ENCODE measurements at places on chromosomes 2 and 18. TPM values are rescaled to one million over a fixed set of nuclear protein-coding genes. Genes with fewer than 3 reads are reported as not detected.
A peak's percentile ranks its signal among the peaks of the same experiment; 100 is the strongest.

Gene ERFE
- total RNA-seq, result 0.54 TPM

Gene SERPINB5
- 0.92 TPM for total RNA-seq

Gene CMPK2
- 10.6 TPM for total RNA-seq

DNA sequence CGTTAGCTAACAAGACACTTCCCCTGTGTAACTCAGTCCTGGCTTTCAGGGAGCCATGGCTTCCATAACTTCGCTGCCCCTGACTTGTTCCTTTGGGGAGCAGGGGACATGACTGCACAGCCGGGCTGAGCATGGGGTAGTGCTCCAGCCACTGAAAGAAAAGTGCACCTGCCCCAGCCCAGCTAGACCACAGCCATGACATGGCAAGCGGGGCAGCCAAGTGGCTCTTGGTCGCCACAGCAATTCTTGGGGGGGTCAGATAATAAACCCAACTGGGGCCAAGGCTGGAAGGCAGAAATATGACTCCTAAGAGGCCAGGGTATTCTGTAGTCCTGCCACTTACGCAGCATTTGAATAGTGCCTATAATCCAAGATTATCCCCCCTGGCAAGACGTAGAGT is 289.1 kb downstream of the GBX2 start:
- H3K4me3 ChIP-seq, result no peak overlapping the region
- H3K27me3 ChIP-seq, result no peaks in the 10 kb centered on the region
- no peaks in the 10 kb centered on the region for H3K36me3 ChIP-seq
- H3K27ac ChIP-seq, result no peak overlapping the region
- H3K4me1 ChIP-seq, result no peaks in the 10 kb centered on the region

Gene CLEC4F
- total RNA-seq, result 0.58 TPM

Gene PREB
- total RNA-seq, result 30.2 TPM

GRCh38 chr2:130261099-130261498 is 62.9 kb upstream of the TUBA3E start:
- H3K4me3 ChIP-seq, result no peak overlapping the region
- H3K27me3 ChIP-seq, result peaks cover 3% of the 10 kb centered on the region
- H3K27ac ChIP-seq, result no peak overlapping the region
- peak; percentile 82 for DNase-seq

GRCh38 chr2:190513877-190514276 is 20.6 kb downstream of the NEMP2 start:
- no peak overlapping the region for H3K27ac ChIP-seq
- H3K4me1 ChIP-seq, result no peaks in the 10 kb centered on the region
- no peaks in the 10 kb centered on the region for H3K27me3 ChIP-seq
- DNase-seq, result no peak
- no peak overlapping the region for H3K4me3 ChIP-seq

Gene TTLL4
- total RNA-seq, result 25.1 TPM

Gene FBLN7
- total RNA-seq, result 2.7 TPM

DNA sequence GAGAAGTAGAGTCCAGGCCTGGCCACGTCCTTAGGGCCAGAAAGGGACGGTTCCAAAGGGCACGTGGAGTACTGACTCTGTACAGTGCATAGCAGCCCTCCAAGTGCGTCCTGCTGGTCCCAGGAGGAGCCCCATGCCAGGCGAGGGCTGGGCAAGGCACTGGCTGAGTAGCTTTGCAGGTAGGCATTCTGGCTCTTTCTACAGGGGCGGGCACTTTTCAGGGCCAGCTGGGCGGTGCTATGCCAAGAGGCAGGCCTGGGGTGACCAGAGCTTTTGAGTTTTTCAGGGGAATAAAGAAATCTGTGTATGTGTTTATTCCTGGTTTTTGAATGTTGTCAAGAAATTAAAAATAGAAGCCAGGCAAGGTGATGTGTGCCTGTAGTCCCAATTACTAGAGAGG is 15.4 kb upstream of the GLI2 start:
- H3K36me3 ChIP-seq, result no peaks in the 10 kb centered on the region
- no peak overlapping the region for H3K4me3 ChIP-seq
- peaks cover 26% of the 10 kb centered on the region for H3K4me1 ChIP-seq
- no peaks in the 10 kb centered on the region for H3K27me3 ChIP-seq
- peak; percentile 7 for DNase-seq

DNA sequence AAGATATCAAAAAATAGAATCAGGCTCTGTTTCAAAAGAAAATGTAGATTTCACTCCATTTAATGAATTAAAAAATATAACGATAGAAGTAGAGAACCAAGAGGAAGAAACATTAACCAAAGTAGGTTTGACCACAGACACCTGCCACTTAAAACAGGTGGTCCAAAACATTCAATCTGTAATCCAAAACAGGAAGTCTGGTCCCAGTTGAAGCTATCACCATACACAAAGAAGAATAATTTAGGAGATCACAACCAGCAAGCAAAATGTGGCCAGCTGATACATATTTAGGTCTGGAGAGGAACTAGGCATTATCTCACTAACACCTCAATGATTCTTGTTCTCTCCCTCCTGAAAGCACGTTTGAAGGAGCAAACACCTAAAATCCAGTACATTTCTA is 73.1 kb downstream of the FTCDNL1 start:
- H3K27me3 ChIP-seq, result no peaks in the 10 kb centered on the region
- no peak overlapping the region for H3K4me3 ChIP-seq
- no peaks in the 10 kb centered on the region for H3K4me1 ChIP-seq
- no peak overlapping the region for H3K27ac ChIP-seq

GRCh38 chr2:234147335-234147861 is 96.9 kb downstream of the SPP2 start:
- H3K27ac ChIP-seq, result no peak overlapping the region
- no peak for DNase-seq
- H3K27me3 ChIP-seq, result no peaks in the 10 kb centered on the region
- no peaks in the 10 kb centered on the region for H3K36me3 ChIP-seq

DNA sequence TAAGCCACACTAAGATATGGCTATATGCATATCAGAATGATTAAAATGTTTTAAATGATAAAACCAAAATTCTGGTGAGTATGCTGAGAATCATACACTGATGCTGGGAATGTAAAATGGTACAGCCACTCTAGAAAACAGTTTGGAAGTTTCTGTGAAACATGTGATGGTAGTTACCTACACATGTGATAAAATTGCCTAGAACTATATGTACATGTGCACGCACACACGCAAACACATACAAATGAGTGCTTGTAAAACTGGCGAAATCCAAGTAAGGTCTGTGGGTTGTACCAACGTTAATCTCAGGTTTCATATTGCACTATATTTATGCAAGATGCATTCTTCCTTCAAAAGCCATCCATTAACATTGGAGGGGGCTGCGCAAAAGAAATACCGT is 195.0 kb upstream of the RAB6C start:
- H3K36me3 ChIP-seq, result no peaks in the 10 kb centered on the region
- H3K4me3 ChIP-seq, result no peak overlapping the region
- DNase-seq, result no peak
- H3K27ac ChIP-seq, result no peak overlapping the region
- H3K27me3 ChIP-seq, result no peaks in the 10 kb centered on the region

GRCh38 chr2:164757934-164758695 is 83.5 kb downstream of the COBLL1 start:
- H3K36me3 ChIP-seq, result no peaks in the 10 kb centered on the region
- no peak overlapping the region for H3K4me3 ChIP-seq
- peak; percentile 25 for DNase-seq
- no peaks in the 10 kb centered on the region for H3K4me1 ChIP-seq
- no peaks in the 10 kb centered on the region for H3K27me3 ChIP-seq

GRCh38 chr2:135563793-135564192 is 32.5 kb downstream of the R3HDM1 start:
- H3K4me1 ChIP-seq, result no peaks in the 10 kb centered on the region
- DNase-seq, result no peak
- no peaks in the 10 kb centered on the region for H3K27me3 ChIP-seq
- H3K36me3 ChIP-seq, result no peaks in the 10 kb centered on the region

Gene MFF
- 47.0 TPM for total RNA-seq

DNA sequence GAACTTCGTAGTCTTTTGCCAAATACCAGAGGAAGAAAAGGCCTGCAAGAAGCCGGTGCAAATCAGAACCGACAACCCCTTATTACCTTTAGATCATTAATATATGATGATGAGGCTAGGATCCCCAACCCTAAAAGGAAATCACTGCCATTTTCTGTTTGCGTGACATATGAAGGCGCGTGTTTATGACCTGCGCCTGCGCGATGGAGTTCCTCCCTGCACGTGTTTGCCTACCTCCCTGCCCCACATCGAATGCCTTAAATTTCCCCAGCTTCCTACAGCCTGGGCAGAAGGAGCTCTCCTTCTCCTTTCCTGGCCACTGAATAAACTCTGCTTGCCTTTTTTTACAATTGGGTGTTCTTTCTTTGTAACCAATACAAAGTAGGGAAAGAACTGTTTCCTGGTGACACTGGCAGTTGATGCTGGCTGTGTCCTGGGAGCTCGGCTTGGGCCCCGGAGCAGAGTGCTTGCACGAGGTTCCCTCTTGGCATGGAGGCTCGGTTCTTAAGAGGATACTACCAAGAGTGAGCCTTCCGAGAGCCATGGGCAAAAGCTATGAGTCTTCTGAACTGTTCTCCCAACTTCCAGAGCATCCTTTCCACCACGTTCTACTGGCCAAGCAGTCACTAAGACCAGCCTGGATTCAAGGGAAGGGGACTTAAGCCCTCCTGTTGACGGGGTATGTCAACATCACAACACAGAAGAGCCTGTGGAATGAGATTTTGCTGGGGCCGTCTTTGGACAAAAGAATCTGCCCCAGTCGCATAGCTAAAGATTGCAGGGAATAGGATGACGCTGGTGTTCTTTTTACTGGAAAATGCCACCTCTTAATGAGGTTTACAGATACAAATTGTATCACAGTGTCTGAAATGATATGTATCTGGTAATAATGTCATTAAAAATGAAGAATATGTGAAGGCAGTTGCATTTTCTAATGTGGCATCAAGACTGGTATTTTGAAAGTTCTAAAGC is 179.8 kb downstream of the SH3BP4 start:
- no peak for DNase-seq
- no peak overlapping the region for H3K27ac ChIP-seq
- no peaks in the 10 kb centered on the region for H3K27me3 ChIP-seq
- peaks cover 6% of the 10 kb centered on the region for H3K4me1 ChIP-seq
- no peak overlapping the region for H3K4me3 ChIP-seq

DNA sequence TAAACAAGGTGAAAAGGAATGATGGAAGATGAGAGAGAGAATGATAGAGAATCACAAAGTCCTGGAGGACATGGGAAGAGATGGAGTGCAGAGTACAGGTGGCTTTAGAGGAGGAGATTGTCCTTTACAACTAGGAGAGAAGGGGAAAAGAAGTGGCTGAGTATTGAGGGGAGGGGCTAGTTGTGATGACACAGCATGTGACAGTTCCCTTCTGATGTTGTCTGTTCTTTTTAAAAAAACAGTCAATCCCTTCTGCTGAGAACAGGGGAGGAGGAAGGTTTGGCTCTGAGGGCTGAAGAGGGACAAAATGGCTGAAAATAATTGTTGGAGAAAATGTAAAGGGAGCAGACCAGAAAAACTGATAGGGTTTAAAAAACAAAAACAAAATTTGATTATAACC is 44.0 kb downstream of the STEAP3 start:
- no peaks in the 10 kb centered on the region for H3K4me1 ChIP-seq
- H3K4me3 ChIP-seq, result no peak overlapping the region
- H3K27me3 ChIP-seq, result no peaks in the 10 kb centered on the region
- no peak for DNase-seq

DNA sequence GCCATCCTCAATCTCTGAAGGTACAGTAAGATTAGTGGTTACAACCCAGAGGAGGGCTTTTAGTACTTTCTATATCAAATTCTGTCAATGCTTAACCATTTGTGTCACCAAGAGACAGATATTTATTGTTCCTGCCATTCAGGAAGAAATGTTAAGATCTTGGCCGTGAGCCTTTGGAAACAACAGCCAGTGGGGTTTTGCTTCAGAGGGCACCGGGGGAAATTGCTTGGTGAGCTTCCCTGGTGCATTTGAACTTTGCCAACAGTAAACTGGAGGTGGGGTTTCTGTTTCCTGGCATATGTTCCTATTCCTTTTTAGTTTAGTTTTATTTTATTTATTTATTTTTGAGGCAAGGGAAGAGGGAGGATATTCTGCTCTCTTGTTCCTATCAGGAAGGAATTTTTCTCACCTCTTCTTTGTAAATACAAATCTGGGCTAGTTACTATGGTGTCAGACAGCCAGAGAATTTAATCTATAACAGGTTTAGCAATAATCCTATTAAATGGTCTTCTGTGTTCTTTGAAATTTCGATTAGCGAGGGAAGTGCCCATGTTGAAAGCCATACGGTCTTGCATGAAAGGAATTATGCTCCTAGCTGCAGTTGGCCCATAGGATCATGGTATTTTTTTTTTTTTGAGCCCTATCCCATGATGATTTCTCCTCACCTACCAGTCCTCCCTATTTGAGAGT is 95.7 kb downstream of the MAIP1 start:
- H3K4me1 ChIP-seq, result no peaks in the 10 kb centered on the region
- H3K4me3 ChIP-seq, result no peak overlapping the region
- no peak overlapping the region for H3K27ac ChIP-seq
- H3K27me3 ChIP-seq, result no peaks in the 10 kb centered on the region
- no peak for DNase-seq
- H3K36me3 ChIP-seq, result no peaks in the 10 kb centered on the region

Gene ALLC
- total RNA-seq, result not detected

Measured in lung (tissue), 17 donors.